ENCODE measurements at places on chromosomes 13 and 19.
A peak's percentile ranks its signal among the peaks of the same experiment; 100 is the strongest.

GRCh38 chr13:109655206-109655600, 131.2 kb downstream of the IRS2 start:
- DNase-seq: no peak

GRCh38 chr19:42281146-42281826, 12.2 kb downstream of the CIC start:
- peak; percentile 18 for DNase-seq

GRCh38 chr13:99154064-99154463, 46.6 kb upstream of the UBAC2 start:
- DNase-seq: no peak

GRCh38 chr13:46389457-46390451, 2.7 kb upstream of the RUBCNL start:
- DNase-seq: no peak

GRCh38 chr19:18746401-18747325, 44.4 kb downstream of the COMP start:
- DNase-seq: no peak

GRCh38 chr19:50703915-50704796, 15.4 kb downstream of the SHANK1 start:
- DNase-seq: no peak

- no peak for DNase-seq
Observed at GRCh38 chr13:98427331-98427995, 149.4 kb downstream of the STK24 start.

DNA sequence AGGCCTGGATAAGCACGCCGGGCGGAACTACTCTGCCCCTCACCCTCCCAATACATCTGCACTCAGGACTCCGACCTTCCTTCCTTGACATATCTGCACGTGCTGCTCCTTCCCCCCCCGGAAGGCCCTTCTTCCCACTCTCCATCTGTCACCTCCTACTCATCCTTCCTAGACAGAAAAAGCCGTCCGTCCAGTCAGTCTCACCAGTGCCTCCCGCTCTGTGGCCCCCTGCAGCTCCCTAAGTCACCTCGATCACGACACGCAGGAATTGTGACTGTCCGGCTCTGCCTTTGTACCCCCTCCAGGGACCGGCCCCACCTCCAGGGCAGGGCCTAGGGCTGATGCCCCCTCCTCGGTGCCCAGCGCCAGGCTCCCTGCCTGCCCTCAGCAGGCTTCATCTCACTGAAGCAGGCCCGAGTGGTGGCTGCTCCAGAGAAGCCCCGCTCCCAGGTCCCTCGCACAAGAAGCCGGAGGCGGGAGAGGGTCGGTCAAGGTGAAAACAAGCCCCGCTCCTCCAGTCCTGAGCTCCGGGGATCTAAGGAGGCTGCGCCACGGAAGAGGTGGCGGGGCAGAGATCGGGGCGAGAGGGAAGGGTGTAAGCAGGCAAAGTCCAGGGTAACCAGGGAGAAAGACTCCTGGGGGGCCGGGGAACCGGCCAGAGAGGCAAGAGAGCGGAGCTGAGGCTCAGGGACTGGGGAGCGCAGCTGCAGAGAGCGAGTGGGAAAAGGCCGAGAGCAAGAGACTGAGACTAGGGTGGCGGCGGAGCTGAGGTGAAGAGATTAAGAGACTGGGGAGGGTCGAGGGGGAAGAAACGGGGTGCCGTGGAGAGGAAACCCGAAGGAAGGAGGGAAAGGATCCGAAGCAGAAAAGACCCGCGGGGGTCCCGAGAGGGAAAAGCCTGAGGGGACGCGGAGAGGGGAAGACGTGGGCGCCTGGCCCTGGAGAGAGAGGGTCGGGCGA, 1.1 kb downstream of the PPP6R1 start:
- DNase-seq: no peak

DNA sequence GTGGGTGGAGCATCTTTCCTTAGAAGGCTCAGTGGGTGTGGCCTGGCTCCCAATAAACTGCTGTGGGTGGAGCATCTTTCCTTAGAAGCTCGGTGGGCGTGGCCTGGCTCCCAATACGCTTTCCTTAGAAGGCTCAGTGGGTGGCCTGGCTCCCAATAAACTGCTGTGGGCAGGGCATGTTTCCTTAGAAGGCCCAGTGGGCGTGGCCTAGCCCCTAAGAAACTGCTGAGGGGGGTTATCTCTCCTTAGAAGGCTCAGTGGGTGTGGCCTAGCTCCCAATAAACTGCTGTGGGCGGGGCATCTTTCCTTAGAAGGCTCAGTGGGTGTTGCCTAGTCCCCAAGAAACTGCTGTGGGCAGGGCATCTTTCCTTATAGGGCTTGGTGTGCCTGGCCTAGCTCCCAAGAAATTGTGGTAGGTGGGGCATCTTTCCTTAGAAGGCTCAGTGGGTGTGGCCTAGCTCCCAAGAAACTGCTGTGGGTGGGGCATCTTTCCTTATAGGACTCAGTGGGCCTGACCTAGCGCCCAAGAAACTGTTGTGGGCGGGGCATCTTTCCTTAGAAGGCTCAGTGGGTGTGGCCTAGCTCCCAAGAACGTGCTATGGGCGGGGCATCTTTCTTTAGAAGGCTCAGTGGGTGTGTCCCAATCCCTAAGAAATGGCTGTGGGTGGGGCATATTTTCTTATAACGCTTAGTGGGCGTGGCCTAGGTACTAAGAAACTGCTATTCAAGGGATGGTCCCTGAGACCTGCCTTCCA, 10.3 kb downstream of the HSH2D start:
- DNase-seq: no peak

GRCh38 chr13:26549713-26550112, 7.8 kb upstream of the WASF3 start:
- DNase-seq: no peak

- no peak for DNase-seq
Observed at GRCh38 chr13:66234159-66234558, 996.0 kb downstream of the PCDH9 start.

GRCh38 chr19:43560687-43561086, 14.6 kb downstream of the XRCC1 start:
- DNase-seq: no peak

Measured in NCI-H1092 (cell line).